ENCODE measurements at places on chromosomes 1 and 21. TPM values are rescaled to one million over a fixed set of nuclear protein-coding genes. Genes with fewer than 3 reads are reported as not detected.

NEXN gene
- polyA plus RNA-seq, result 3.8 TPM

FMO1 gene
- not detected for polyA plus RNA-seq

RPE65 gene
- polyA plus RNA-seq, result not detected

PPP1R15B gene
- polyA plus RNA-seq, result 24.4 TPM

MTF1 gene
- 23.6 TPM for polyA plus RNA-seq

CRP gene
- polyA plus RNA-seq, result not detected

PRELP gene
- not detected for polyA plus RNA-seq

DRAXIN gene
- 0.13 TPM for polyA plus RNA-seq

NT5C1A gene
- not detected for polyA plus RNA-seq

FCER1A gene
- polyA plus RNA-seq, result not detected

DLGAP3 gene
- 0.33 TPM for polyA plus RNA-seq

TSPAN1 gene
- polyA plus RNA-seq, result not detected

GJC2 gene
- polyA plus RNA-seq, result not detected

ELAPOR1 gene
- 1.0 TPM for polyA plus RNA-seq

ZNF684 gene
- polyA plus RNA-seq, result 4.5 TPM

TPRG1L gene
- polyA plus RNA-seq, result 37.8 TPM

BRINP3 gene
- polyA plus RNA-seq, result not detected

PTPN22 gene
- 41.1 TPM for polyA plus RNA-seq

VANGL2 gene
- polyA plus RNA-seq, result not detected

LCE1C gene
- polyA plus RNA-seq, result not detected

MPZL1 gene
- polyA plus RNA-seq, result 33.8 TPM

U2AF1 gene
- 79.3 TPM for polyA plus RNA-seq

CENPF gene
- 0.29 TPM for polyA plus RNA-seq

GON4L gene
- polyA plus RNA-seq, result 37.7 TPM

All from IgD-negative memory B cell (primary cell).